ENCODE measurements at places on chromosomes 1 and 21. TPM values are rescaled to one million over a fixed set of nuclear protein-coding genes. Genes with fewer than 3 reads are reported as not detected.

DNA sequence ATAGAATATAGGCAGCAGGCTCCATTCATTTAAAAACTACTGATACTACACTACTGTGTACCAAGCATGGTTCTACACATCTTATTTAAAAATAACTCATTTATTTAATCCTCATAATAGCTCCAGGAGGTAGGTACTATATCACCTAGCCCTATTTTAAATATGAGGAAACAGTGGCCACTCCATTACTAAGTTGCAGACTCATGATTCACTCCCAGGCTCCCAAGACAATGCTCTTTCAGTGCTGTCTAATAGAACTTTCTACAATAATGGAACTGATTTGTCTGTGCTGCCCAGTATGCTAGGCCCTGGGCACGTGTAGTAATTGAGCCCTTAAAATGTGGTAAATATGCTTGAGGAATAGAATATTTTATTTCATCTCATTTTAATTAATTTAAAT, 357.1 kb downstream of the LTN1 start:
- DNase-seq, result no peak

TSACC gene
- polyA plus RNA-seq, result 1.3 TPM

TNFRSF9 gene
- polyA plus RNA-seq, result 0.12 TPM

DNA sequence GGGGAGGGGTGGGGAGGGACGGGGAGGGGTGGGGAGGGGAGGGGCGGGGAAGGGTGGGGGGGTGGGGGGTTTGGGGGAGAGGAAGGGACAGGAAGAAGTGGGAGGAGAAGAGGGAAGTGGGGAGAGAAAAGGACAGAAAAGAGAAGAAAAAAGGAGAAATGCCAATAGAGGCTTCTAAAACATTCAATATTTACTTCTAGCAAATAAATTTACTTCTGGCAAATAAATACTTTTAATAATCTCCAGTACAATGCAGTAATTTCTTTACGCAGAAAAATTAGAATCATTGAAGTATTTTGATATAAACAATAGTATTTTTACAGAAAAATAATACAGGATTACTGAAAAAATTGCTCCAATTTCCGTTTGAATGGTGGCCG, 9.4 kb upstream of the GPR161 start:
- no peak for DNase-seq

All from renal pelvis (tissue), 12 donors.